ENCODE measurements at places on chromosomes 13 and 19.

DNA sequence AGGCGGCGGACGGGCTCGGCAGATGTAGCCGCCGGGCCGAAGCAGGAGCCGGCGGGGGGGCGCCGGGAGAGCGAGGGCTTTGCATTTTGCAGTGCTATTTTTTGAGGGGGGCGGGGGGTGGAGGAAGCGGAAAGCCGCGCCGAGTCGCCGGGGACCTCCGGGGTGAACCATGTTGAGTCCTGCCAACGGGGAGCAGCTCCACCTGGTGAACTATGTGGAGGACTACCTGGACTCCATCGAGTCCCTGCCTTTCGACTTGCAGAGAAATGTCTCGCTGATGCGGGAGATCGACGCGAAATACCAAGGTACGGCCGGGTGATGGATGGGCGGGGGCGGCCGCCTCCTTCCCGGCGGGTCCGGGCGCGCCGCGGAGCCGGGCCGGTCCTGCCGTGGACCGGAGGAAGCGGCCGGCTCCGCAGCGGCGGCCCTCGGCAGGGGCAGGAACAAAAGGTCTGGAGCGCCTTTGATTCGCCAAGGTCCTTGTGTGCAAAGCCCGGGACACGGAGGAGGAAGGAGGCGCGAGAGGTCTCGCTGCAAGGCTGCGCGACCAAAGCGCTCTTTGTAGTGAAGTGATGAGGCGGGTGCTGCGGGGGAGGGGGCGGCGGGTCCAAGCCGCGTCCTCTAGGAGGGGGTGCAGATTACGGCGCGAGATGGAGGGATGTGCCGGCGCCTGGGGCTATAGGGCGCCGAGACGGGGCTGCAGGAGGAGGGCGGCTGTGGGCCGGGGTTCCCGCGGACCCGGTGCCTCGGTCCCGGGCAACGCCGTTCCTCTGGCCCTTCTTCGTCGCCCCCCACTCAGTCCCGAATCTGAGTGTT, 689 bp downstream of the ING1 start:
- no peak for DNase-seq

DNA sequence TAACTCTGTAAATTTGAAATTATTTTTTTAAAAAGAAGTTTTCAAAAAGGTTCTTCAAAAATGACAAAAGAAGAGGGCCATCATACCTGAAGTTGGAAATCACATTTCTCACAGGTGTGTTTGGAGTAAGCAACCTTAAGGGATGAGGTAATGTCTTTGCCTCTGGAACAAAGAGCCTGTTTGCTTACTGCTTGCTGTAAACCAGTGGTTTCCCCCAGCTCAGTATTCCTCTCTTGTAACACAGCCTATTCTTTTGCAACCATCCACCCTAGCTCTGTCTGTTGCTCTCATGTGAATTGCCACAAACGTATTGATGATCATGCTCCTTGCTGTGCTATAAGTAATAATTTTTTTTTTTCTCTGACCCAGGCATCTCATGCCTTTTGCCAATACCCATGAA, 38.1 kb downstream of the UCHL3 start:
- DNase-seq = no peak

DNA sequence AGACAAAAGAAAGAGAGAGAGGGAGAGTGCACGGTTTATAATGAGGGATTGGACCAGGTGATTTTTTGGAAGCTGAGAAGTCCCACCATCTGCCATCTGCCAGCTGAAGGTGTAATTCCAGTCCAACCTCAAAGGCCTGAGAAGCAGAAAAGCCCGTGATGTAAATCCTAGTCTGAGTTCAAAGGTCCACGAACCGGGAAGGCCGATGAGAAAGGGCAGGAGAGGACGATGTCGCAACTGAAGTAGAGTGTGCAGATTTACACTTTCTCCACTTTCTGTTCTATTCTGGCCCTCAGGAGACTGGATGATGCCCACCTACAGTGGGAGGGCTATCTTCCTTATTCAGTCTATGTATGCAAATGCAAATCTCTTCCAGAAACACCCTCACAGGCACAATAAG, 500.0 kb downstream of the DIAPH3 start:
- DNase-seq = no peak

GRCh38 chr13:29422015-29422414, 173.5 kb downstream of the SLC7A1 start:
- DNase-seq = no peak

- no peak for DNase-seq
Observed at GRCh38 chr19:4373601-4374497, 26.5 kb downstream of the SH3GL1 start.

GRCh38 chr13:52004511-52005170, 6.6 kb downstream of the ATP7B start:
- no peak for DNase-seq

GRCh38 chr19:57830071-57830602, at the start of gene ZNF587B:
Gene ZNF587B, plus strand, starts transcription at chr19:57830299. Its CDS starts 230 bp downstream, at chr19:57830529.
- DNase-seq = no peak

DNA sequence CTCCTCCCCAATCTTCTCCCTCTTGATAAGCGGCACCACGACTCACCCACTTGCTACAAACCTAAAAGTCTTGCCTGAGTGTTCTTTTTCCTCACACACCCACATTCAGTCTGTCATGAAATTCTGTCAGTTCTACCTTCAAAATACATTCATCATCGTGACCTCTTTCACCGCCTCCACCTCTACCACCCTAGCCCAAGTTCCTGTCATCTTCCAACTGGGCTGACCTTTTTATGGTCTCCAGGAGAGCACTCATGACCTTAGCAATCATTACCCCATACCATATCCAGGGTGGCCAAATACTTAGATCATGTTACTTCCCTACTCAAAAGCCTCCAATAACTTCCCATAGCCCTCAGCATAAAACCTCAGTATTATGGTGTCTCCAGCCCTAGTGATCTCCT, 110.4 kb upstream of the TSC22D1 start:
- DNase-seq = no peak

GRCh38 chr19:48746738-48747575, at the start of gene IZUMO1:
Gene IZUMO1, minus strand, starts transcription at chr19:48746909. Its CDS starts 1,050 bp downstream, at chr19:48745859.
- no peak for DNase-seq

- no peak for DNase-seq
Observed at GRCh38 chr13:108618233-108618632, 11.2 kb upstream of the MYO16 start.

Measured in esophagus muscularis mucosa (tissue), 4 donors.